ENCODE measurements at places on chromosomes 7 and 10. TPM values are rescaled to one million over a fixed set of nuclear protein-coding genes. Genes with fewer than 3 reads are reported as not detected.

DNA sequence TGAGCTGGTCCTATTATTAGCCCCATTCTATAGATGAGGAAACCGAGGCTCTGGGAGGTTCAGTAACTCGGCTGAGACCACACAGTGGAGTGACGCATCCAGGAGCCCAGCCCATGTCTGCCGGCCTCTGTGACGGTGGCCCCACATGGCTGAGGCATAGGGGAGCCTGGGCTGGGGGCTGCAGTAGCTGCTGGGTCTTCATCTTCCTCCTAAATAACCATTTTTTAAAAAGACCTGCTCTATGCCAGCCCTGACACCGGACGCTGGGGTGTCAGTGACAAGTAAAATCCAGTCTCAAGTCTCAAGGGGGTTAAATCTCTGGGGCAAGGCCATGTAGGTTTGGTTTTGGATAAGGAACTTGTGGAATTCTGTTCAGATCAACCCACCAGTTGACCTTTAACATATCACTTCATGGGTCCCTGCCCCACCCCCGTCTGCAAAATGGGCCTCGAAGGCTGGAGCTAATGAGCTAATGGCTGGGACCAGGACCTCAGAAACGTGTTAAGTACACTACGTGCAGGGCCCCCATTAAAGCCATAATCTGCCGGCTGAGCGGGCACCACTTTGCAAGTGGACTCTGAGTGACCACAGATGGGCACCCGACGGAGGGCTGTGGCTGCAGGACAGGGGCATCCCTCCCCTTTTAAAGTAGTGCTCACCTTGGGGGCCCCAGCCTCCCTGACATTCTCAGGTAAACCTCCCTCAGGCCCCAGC, 136.5 kb upstream of the UNC5B start:
- DNase-seq: no peak

- no peak for DNase-seq
These were observed 10.9 kb downstream of the ANLN start for GRCh38 chr7:36400606-36401005.

Gene FAM24B
- 1.2 TPM for total RNA-seq

Gene SOSTDC1
- total RNA-seq: 0.71 TPM

DNA sequence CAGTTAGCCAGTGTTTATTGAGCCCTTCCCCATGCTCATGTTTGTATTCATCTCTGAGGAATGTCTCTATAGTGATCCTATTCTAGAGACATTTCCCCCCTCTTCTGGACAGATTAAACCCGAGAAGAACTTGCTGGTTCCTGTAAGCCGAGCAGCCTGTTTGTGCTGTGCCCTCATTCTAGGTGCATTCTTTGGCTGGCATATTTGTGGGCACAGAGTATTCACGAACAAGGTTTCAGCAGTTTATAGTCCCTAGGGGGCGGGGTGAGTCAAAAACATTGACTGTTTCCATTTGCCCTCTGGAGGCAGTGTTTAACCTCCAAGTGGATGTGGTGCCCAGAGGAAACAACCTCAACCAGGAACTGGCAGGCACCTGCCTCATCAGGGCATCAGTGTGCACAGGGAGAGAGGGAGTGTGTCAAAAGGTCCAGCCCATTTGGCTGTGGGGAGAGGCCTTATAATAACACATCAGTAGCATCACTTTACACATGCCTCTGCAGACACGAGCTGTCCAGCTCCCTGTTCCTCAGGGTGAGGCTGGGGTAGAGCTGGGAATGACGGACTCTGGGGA, 273.3 kb upstream of the LRGUK start:
- DNase-seq: no peak

- DNase-seq: peak; percentile 95
These were observed 29.6 kb downstream of the MINDY4 start for GRCh38 chr7:30800785-30801252.

DNA sequence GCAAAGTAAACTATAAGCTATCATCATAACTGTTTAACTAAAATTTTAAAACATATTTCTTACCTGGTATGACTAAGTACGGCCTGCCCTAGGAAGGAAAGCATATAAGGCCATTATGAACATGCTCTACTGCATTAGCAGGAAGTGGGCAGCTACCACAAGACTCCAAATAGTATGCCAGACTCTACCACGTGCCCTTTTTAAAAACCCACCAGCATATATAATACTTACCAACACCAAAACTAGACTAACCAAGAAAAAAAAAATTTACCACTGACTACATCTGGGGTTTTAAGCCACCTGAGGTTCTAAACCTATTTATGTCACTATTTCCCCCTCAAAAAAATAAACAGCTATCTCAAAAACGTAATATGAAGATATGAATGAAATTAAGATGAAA, 30.1 kb downstream of the NUDCD3 start:
- DNase-seq: no peak

DNA sequence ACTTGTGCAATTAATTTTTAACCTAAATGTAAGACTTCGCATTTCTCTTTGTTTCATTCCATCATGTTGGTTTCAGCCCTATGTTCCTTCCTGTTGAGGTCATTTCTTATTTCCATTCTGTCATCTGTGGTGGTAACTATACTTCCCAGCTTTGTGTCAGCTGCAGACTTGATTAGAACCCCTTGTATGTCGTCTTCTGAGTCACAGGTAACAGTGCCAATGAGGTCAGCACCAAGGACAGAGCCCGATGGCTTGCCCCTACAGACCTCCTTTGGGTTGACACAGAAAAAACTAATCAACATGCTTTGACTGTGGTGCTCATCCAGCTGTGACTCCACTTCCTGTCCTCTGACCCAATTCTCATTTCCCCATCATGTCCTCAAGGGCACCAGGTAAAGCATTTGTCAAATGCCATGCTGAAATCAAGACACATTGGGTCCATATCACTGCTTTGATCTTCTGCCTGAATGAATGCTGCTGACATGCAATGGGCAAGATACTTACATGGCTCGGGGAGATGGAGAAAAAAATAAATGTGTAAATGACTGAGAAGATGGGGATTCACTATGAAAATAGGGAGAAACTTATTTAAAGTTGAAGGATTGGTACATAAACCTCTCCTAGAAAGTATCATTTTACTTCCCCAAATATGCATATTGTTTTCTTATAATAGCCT, 25.6 kb upstream of the CRTAC1 start:
- no peak for DNase-seq

DNA sequence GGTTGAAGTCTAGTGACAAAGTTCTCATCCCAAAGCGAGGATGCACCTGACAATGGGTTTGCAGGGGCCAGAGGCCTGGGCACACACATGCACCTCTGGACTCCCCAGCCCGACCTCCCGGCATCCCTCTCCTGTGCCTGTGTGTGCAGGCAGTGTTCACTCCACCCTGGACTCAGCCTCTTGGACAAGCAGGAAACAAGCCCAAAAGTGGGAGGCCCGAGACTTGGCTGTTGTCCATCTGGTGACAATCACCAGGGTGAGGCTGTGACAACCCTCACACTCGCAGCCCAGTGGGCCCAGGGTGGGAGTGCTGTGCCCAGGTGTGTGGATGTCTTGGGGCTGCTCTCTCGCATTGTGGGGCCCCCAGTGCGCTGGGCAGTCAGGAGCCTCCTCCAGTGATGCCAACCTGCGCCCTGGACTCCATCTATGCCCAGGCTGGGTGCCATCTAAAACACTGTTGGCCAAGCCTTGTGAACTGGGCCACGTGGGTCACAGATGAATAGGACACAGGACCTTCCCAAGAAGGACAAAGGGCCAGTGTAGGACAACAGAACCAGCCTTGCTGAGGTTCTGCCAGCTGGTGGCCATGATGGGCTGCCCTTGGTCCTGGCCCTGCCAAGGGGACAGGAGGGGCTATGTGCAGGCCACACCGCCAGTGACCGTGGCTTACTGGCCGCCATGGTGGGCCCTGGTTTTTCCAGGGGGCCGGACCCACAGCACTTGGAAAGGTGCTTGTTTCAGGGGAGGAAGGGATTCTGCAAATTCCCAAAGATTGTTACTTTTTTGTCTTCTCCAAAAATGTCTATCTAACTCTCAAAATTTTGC, 144.3 kb downstream of the TCERG1L start:
- DNase-seq: no peak

Gene SLC25A28
- total RNA-seq: 42.8 TPM

DNA sequence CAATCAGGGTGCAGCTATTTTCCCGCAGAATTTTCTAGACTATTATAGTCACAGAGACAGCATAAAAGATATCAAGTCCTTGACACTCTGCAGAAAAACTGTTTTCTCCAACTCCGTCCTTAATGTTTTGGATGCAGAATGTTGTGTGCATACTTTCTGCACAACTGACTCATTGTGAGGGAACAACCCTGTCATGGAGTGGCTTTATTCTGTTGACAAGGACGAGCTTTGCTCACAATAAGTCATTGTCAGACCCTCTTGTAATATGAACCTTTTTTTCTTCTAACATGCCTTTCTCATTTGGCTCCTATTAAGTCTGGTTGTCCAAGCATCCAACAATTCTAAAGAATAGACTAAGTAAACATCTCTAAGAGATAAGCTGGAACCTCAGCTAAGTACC, 17.3 kb downstream of the ABCB4 start:
- no peak for DNase-seq

Gene C10orf53
- not detected for total RNA-seq

DNA sequence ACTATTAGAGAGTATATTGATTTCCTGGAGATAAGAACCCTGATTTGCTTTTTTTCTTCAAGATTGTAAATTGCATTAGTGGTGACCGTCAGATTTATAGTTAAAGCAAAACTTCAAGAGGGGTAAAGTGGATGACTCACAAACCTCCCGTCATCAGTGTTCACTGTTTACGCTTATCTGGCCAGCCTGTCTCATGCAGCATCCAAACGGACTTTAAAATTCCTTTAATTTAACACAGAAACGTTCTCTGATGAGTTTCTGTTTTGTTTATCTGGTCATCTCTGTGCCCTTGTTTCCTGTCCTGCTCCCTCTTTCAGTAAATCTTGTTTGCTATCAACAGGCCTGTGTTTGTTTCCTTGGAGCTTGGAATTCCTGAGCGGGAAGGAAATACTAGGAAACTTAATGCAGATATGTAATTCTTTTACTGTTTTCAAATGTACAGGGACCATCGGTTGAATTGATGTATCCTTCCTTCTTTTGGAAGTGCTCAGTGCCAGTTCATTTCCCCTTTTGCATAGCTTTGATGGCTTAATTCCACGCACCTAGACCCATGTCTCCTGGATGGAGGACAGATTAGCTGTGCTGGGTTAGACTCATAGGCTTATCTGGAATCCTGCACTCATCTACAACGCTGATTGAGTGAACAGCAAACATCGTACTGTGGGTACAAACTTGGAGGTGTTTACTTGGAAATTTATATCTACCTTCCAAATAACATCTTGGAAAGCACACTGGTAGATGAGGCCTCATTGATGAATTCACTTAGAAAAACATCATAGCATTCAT, 21.3 kb downstream of the PTPRE start:
- no peak for DNase-seq

GRCh38 chr7:98864731-98865453, 4.9 kb downstream of the TMEM130 start:
- no peak for DNase-seq

- no peak for DNase-seq
These were observed 4.8 kb downstream of the INHBA start for GRCh38 chr7:41698114-41698513.

DNA sequence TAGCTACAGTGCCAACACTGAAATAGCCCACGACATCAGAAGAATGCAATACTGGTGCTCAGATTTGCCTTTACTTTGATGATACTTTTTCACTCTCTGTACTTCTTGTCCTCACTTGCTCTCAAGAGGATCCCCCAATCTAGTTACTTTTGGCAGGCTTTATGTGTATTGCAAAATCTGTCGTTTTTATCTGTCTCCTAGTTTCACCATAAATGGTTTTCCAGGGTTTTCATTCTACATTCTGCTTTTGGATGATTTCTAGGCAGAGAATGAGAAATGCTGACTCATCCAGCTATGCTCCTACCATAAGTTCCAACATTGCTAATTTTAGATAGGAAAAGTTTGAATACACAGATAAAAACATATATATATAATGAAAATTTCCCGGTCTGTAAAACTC, 659.5 kb upstream of the NRG3 start:
- DNase-seq: no peak

DNA sequence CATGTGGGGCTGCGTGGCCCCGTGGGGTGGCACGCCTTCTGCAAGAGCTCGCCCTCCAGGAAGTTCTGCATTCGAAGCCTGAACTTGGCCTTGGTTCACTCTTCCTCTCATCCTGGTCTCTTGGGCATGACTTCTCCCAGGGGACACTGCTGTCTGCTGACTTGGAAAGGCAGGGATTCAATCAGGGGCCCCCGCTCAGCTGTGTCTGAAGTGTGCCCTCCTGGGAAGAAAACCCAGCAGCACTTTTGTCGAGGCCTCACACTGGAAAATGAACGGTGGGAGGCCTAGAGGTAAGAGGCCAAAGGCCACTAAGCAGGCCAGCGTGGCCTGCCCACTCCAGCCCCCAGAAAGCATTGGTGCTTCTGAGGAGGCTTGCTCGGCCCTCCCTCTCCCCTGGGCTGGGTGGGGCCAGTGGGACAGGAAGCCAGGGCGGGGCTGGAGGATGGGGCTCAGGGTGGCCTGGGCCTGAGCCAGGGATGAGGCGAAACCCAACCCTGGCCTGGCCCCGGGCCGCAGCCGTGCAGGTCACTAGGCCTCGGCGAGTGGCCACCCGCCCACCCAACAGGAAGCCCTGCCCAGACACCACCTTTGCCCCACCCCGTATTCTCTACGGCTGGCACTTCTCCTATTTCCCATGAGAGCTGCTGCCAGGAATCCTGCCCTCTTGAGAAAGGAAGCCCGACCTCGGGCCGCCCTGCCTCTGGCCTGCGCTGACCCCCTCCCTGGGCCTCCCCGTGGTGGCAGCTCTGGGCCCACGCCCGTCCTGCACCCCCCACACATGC, 81.1 kb downstream of the ZMIZ1 start:
- peak; percentile 93 for DNase-seq

GRCh38 chr7:150980663-150981062, 2.5 kb upstream of the KCNH2 start:
- no peak for DNase-seq

DNA sequence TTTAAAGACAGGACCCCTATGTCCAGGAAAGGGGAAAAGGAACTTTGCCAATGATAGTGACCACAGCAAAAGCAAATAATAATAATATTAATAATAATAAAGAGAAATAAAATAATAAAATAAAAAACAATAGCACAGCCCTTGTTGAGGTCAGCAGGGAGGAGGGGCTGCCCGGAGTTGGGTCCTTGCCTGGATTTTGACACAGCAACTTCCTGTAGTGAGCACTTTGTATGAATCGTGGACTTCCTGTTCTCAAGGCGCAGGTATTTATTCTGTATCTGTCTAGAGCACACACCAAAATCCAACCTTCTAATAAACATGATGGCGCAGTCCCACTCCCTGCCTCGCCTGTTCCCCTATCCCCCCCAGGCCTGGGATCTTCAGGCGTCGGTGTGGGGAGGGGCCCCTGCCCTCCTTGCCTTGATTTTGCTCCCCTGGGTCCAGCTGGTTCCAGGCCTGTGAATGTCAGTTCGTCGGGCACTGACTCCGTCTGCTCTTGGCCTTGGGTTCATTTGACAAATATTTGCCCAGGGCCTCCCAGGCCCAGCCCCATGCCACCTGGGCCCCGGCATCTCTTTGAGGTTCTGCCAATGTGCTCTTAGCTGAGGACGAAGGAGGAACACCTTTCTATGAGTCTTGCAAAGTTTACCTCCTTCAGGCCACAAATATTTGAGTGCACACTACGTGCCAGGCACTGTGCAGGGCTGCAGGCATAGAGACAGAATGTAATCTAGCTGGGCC, 13.9 kb downstream of the TRIM8 start:
- no peak for DNase-seq
